NCI-H1417 treated with DMSO at 0.1 percent for 48 hours (cell line): ENCODE measurements at places on chromosomes 13 and 19.

GRCh38 chr13:114076329-114077090 lies 55.9 kb downstream of the RASA3 start:
- DNase-seq = no peak

DNA sequence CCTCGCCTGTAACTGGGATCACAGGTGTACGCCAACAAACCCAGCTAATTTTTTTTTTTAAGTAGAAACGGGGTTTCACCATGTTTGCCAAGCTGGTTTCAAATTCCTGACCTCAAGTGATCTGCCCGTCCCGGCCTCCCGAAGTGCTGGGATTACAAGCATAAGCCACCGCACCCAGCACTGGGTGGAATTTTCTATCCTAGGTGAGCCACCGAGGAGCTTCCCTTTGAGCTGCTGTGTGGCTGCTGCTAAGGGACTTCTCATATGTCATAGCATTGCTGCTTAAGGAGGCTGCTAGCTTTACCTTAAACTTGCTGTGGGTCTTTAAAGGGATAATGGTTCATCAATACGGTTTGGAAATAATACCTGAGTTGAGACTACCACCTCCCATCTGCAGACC lies 2.9 kb upstream of the AMER2 start:
- no peak for DNase-seq

- DNase-seq = no peak
Observed at GRCh38 chr19:23116802-23117571, at the start of gene ZNF730. TSS of gene ZNF730 (plus strand) at chr19:23117025. CDS start at chr19:23117174, 149 bp downstream.

GRCh38 chr13:111993691-111994090 lies 73.3 kb upstream of the SOX1 start:
- DNase-seq = no peak

DNA sequence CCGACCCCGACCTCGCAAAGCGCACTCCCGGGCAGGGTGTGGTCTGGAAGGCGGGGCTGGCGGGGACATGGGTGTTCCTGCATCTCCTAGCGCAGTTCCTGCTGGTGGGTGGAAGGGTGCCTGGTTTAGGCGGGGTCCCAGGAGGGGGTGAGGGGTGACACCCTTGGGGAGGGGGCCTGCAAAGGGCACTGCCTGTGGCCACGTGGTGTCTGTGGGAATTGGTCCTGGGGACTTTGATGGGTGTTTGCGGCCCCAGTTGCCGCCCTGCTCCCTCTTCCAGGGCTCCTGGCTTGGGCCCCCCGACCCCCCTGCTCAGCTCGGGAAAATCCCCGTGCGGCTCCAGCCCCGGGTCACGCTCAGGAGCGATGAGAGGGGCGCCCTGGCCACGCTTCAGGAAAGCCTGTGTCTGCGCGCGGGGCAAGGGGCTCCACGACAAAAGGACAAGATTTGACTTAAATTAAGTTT lies 19.1 kb downstream of the WTIP start:
- no peak for DNase-seq

GRCh38 chr19:47713046-47714021 lies at the start of gene EHD2:
TSS of gene EHD2 (plus strand) at chr19:47713422. CDS start at chr19:47716613, 3,191 bp downstream.
- DNase-seq = no peak

- DNase-seq = no peak
Observed at GRCh38 chr19:35223084-35223790, 5.3 kb downstream of the FAM187B start.

DNA sequence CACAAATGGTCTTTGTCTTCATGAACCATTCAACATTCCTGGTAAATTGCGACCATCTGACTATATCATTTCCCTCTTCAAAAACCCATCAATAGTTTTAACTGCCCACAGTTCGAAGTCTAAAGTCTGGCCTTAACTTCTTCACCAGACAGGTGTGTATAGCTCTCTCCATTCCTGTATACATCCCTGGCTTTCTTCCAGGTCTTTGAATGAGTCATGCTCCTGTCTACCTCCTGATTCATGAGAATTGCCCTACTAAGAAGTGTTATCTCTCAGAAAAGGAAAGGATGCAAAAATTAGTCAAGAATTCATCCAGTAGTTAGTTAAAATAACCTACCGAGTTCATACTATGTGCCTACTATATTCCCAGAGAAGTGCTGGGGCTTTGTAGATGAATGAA lies 225.0 kb downstream of the TBC1D4 start:
- DNase-seq = no peak

- no peak for DNase-seq
Observed at GRCh38 chr19:40592170-40592569, 9.0 kb upstream of the LTBP4 start.

DNA sequence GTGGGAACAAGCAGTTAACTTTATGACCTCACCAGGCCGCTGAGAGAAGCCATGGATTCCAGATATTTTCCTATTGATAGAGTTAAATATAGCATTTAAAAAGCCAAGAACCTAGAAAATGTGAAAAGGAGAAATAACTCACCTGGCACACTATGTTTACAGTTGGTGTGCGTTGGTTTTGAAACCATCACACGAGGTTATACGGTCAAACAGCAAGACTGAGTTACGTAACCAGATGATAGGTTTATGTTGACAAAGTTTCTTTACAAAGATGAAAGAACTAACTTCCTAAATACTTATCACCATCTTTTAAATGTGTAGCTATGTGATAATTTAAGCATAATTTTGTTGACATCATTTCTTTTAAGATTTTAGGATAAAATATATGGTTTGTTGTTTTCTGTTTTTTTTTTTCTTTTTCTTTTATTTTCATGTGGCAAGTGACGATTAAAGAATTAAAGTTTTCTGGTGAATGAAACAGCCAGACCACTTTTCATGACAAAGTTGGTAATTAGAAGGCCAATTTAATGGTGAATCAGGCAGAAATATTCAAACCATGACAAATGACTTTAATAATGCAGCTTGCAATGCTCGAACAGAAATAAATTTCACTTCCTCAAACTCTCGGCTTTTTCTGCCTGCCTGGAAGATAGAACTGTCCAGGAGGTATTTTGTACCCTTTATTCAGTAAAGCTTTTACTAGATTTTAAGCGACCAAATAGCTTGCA lies 339.1 kb upstream of the OBI1 start:
- no peak for DNase-seq

DNA sequence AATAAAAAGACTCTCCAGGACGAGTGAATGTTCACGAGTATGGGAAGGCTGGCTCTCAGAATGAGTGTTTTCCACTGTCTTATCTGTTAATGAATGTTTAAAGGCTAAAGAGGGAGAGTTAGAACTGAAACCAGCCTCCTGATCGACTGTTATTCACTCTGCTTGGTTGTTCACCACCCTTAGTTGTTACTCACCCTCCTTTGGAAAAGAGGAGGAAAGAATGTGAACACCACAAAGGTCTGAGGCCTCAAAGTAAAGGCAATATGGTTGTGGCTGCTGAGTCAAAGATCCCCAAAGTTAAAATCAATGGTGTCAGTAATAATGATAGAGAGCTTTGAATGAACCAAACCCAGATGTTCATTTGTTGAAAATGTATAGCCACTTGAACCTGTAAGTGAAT lies 1793.2 kb upstream of the PCDH20 start:
- DNase-seq = no peak

- DNase-seq = no peak
Observed at GRCh38 chr13:39688699-39689405, 33.4 kb downstream of the COG6 start.

DNA sequence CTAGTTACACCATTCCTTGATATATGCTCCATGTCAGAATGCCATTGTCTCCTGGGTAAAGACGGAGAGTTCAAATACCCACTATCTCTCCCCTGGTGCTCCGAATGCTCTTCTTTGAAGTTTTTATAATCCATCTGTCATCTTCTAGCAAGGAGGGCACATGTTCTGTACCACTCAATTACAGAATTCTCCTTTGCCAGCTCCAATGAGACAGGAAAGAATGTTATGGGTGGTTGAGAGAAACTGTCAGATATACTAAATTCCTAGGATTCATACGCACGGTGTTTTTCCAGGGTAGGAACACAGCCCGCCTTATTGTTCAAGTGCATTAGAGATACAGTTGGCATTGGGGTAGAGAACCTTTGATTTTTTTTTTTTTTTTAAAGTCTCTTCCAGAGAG lies 118.0 kb upstream of the ZNF536 start:
- no peak for DNase-seq

DNA sequence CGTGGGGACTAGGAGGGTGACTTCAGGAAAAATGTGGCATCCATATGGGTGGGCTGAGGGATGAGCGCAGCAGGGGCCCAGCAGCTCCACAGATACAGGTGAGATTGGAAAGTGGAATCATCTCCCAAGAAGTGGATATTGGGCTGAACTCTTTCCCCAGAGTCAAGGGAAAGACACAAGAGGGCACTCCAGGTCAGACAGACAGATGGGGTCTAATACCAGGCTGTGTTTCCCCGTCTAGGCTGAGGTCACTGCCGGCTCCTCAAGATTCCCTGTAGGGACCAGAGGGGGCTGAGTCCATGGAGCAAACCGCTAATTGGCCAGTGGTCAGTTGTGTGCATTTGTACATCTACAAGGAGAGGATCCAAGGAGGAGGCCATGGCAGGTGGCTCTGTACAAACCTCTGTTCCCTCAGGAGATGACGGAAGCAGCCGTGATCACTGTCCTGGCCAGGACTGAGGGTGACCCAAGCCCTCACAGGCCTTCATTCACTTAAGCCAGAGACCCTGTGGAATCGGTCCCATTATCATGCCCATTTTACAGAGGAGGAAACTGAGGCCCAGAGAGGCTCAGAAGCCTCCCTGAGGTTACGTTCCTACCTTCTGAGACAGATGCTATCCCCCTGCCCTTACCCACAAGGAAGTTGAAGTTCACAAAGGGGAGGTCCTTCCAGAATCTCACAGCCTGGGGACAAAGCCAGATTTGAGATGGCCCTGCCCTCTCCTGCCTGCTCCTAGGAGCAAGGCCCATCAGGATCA lies 14.9 kb upstream of the IGLON5 start:
- DNase-seq = no peak

- no peak for DNase-seq
Observed at GRCh38 chr19:1632462-1633268, 19.8 kb downstream of the TCF3 start.

DNA sequence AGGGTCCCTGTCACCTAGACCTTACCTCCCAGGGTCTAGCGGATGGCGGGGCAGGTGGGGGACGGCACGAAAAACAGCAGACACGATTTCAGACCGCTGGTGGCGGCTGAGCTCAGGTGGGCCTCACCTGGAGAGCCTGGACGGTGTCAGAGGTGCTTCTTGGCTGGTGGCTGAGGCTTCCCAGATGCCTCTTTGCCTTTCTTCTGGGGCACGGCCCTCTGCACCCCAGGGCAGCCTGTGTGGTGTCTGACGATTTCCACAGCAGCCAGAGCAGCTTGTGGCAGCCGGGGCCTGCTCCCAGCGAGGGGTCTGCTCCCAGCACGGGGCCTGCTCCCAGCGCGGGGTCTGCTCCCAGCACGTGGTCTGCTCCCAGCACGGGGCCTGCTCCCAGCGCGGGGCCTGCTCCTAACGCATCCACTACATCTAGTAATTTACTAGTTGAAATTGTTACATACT lies 66.7 kb downstream of the ATP11A start:
- DNase-seq = no peak

- DNase-seq = no peak
Observed at GRCh38 chr19:33197591-33198000, 3.5 kb downstream of the LRP3 start.

- no peak for DNase-seq
Observed at GRCh38 chr13:75769141-75769905, 133.2 kb downstream of the LMO7 start.

- DNase-seq = no peak
Observed at GRCh38 chr19:38375748-38376147, 1.4 kb downstream of the PSMD8 start.

GRCh38 chr19:35015270-35015953 lies 14.9 kb upstream of the SCN1B start:
- no peak for DNase-seq

GRCh38 chr19:17755443-17755890 lies 4.2 kb downstream of the FCHO1 start:
- DNase-seq = no peak

- no peak for DNase-seq
Observed at GRCh38 chr19:45971260-45971902, 2.3 kb downstream of the NOVA2 start.

GRCh38 chr13:36130193-36130551 lies 1.0 kb downstream of the DCLK1 start:
- DNase-seq = no peak

- DNase-seq = no peak
Observed at GRCh38 chr19:1073956-1074517, 7.1 kb downstream of the ARHGAP45 start.
